Prostate gland (tissue), 2 donors: ENCODE measurements at places on chromosomes 2 and 18.

DNA sequence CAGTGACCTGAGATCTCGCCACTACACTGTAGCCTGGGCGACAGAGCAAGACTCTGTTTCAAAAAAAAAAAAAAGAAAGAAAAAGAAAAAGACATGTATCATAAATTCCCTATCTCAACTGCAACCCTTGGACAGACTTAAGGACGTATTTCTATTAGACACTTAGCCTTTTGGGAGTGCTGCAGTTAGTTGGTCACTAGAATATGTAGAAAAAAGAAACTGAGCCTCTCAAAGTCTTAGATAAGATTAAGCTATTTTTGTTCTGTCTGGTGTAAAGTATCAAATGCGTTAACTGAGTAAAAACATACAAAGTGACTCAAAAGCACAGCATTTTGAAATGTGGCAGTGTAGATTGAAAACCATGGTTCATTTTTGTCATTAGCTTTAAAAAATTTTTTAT, 7.3 kb downstream of the NBEAL1 start:
- DNase-seq, result no peak

DNA sequence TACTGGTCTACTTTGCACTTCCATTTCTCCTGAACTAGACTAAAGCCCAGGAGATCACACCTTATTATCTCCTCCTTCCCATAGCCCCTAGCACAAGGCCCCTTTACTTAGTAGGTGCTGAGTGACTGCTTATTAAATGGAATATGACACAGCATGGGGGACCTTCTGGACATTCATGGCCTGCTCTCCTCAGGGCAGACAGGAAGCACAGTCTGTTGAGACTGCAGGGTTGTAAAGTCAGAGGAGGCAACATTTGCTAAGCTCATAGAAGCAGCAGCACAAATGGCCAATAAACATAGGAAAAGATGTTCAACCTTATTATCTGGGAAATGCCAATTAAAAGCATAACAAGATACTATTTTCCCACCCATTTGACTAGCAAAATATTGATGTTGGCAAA, 75.3 kb downstream of the DNMT3A start:
- DNase-seq, result no peak

GRCh38 chr2:12704378-12704777, 12.4 kb upstream of the TRIB2 start:
- DNase-seq, result peak; percentile 79

DNA sequence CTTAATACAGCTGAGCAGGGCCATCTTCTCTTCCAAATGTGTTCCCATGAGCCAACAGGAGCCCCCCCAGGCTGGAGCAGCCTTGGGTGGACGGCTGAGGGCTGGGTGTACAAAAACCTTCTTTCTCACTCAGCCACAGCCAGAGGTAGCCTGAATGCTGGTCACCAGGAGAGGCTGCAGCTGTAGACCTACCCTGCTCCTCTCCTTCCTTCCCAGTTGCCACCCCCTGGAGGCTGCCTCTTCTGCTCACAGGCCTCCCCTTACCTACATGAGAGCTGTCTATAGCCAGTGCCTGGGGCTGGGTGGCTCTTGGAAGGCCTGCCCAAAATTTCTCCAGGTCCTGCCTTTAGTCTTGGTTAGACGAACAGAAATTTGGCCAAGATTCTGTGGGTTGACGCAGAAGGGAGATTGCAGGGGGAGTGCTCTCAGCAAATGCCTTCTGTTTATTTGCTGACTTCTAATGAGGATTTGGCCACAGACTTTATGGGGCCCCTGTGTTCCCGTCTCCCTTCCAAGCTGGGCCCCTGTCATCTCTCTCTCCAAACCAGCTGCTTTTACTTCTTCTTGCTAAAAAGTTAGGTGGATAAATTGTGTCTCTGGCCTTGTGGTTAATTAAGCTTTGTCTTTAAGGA, 18.3 kb downstream of the CELF4 start:
- no peak for DNase-seq
